ENCODE measurements at places on chromosomes 7 and 10.

DNA sequence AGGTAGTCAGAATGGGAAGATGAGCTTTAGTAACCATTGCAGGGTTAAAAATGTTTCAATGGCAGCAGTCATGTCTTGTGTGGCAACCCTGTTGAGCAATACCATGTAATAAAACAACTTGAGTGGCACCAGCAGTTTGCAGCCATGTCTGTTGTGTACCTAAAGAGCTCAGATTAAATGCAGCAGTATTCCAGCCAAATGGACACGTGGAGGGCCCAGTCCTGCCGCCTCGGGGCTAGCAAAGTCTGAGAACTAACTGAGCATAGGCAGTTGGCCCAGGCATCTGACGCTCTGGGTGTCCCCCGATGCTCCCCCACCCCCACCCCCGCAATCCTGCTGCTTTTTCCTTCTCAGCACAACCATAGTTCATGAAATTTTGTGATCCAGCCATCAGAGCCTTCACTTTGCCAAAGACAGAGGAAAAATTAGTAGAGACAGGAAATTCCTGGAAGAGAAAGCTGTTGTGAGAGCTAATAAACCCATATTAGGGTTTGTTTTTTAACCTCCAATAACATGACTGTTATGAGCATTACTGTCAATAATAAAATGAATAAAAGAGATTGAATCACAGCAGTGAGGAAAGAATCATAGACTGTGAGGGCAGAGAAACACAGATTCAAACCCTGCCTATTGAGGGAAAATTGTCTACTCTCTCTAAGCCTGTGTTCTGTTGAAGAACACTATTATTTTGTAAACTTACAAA lies 220.6 kb upstream of the RHOBTB1 start:
- DNase-seq = peak; percentile 25

- DNase-seq = no peak
Measured at GRCh38 chr7:117011419-117012260, 58.3 kb downstream of the ST7 start.

DNA sequence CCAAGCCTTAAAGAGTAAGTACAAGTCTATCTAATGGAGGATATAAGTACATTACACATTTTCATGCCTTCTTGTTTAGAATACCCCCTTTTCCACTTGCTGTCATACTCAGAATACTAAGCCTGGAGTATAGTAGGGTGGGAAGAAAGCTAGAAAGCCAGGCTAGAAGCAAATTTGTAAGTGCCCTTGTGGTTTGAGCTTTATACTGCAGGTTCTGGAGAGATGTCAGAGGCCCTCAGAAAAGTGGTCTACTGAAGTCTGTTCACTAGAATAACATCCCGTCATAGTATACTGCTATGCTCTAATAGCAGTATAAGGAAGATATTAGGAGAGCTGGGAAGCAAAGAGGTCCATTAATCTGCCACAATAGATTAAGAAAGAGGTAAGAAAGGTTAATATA lies 62.7 kb downstream of the HPSE2 start:
- no peak for DNase-seq

- no peak for DNase-seq
Measured at GRCh38 chr10:123942114-123942861, 50.7 kb upstream of the CPXM2 start.

- DNase-seq = no peak
Measured at GRCh38 chr10:24929056-24929544, 23.3 kb downstream of the PRTFDC1 start.
